Right atrium auricular region (tissue), 2 donors: ENCODE measurements at places on chromosomes 6 and 20. TPM values are rescaled to one million over a fixed set of nuclear protein-coding genes. Genes with fewer than 3 reads are reported as not detected.

PLCG1 gene
- total RNA-seq, result 59.5 TPM

HAO1 gene
- not detected for total RNA-seq

- no peaks in the 10 kb centered on the region for H3K4me1 ChIP-seq
- H3K27ac ChIP-seq, result no peak overlapping the region
- H3K4me3 ChIP-seq, result no peak overlapping the region
- H3K36me3 ChIP-seq, result no peaks in the 10 kb centered on the region
- H3K27me3 ChIP-seq, result no peaks in the 10 kb centered on the region
- no peak for DNase-seq
Measured at GRCh38 chr6:96499781-96500180, 21.8 kb upstream of the UFL1 start.

GRCh38 chr6:69894578-69895347 is 28.4 kb downstream of the COL19A1 start:
- H3K36me3 ChIP-seq, result no peaks in the 10 kb centered on the region
- no peak overlapping the region for H3K4me3 ChIP-seq
- H3K27me3 ChIP-seq, result no peaks in the 10 kb centered on the region
- DNase-seq, result no peak

- H3K27me3 ChIP-seq, result no peaks in the 10 kb centered on the region
- no peak for DNase-seq
- H3K36me3 ChIP-seq, result no peaks in the 10 kb centered on the region
- no peak overlapping the region for H3K4me3 ChIP-seq
- peak overlapping the region; percentile 9 for H3K27ac ChIP-seq
Measured at GRCh38 chr6:125228981-125229479, 72.7 kb downstream of the HDDC2 start.
